ENCODE measurements at places on chromosomes 7 and 10.
A peak's percentile ranks its signal among the peaks of the same experiment; 100 is the strongest.

GRCh38 chr7:7618410-7618809 lies 22.1 kb upstream of the UMAD1 start:
- DNase-seq: no peak

GRCh38 chr10:72981028-72981881 lies 26.6 kb upstream of the PLA2G12B start:
- DNase-seq: no peak

DNA sequence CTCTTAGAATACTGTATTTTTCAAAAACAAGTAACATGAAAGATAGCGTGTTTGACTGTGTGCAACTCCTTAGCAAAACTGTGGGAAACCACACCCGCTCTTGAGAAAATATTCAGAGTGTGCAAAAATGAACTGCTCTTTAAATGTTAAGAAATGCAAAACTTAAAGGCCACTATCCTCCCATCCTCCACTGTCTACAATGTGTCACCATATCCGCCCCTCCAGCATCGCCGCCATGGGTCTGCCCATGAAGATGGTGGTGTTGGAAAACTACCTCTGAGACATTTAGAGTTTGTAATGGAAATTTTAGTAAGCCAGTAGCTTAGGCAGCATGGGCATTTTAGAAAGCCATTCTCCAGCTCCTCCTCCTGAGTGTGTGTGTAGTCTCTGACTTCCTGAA lies 20.1 kb upstream of the NMT2 start:
- DNase-seq: no peak

DNA sequence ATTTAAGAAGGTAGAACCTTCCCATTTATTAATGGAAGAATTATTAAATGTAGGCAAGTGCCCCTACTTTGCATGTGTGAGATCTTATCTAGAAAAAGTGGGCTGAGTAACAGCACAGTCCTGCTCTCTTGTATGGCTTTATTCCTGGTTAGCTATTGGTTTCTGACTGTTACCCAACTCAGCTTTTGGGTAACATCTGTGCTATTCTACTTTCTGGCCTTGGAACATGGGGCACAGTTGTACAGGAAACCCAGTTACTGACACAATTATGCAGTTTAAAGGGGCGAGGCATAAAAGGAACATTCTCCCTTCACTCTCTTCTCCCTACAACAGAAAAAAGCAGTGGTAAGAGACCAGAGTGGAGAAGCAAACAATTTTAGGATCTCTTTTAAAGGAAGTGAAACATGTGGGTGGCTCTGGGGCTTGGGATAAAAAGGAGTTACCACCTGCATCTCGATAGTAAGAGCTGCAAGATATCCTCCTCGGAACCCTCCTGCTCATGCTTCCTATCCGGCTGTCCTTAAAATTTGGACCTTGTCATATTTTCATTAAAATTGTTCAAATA lies 16.0 kb downstream of the NUDT5 start:
- DNase-seq: no peak

GRCh38 chr7:5629941-5630340 lies 151.5 kb downstream of the RNF216 start:
- no peak for DNase-seq

GRCh38 chr10:132204078-132204780 lies 17.5 kb downstream of the DPYSL4 start:
- no peak for DNase-seq

GRCh38 chr7:98993024-98993897 lies 114.9 kb downstream of the TRRAP start:
- no peak for DNase-seq

DNA sequence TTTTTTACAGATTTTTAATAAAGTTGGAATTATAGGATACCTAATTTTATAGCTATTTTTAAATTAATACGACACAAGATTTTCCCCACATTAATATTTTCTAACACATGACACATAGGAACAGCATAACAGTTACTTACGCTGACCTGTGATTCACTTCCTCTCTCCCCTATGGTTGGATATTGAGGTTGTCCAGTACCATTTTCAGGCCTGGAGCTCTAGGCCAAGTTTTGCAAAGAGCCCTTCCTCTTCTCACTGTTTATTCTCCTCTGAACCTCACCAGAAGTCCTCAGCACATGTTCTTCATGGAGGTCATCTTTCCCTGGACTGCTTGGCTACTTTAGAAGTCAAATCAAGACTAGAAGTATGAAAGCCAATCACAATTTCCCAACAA lies 28.2 kb downstream of the LYZL1 start:
- DNase-seq: no peak

DNA sequence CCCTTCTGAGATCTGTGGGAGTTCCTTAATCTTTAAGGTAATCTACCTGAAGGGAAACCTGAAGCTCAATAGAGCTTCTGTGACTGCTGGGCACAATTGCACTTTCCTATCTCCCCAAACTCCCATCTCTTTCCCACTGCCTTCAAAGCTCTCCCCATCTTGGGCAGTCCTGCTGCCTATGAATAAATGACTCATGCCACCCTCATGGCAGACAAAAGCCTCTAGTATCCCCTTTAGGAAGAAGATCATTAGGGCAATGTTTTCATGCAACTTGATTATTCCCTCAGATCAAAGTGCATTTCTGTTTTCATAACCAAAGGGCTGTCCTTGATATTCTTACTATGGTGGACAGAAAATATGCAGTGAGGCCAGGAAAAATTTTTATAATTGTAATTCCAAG lies 704.9 kb upstream of the LRRN3 start:
- no peak for DNase-seq

DNA sequence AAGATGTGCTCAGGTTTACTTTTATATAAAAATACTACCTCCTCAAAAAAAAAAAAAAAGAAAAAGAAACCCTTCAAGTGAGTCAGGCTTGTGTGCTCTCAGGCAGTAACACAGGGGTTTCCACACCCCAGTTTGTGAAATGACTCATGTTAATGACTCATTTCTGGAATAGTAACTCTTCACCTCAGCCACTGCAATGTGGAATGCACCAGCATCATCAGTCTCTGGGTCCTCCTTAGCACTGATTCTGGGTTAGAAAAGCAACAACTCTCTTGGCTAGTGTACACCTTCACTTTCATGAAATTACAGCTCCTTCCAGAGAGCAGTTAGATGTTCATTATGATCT lies 110.6 kb downstream of the EMX2 start:
- no peak for DNase-seq

DNA sequence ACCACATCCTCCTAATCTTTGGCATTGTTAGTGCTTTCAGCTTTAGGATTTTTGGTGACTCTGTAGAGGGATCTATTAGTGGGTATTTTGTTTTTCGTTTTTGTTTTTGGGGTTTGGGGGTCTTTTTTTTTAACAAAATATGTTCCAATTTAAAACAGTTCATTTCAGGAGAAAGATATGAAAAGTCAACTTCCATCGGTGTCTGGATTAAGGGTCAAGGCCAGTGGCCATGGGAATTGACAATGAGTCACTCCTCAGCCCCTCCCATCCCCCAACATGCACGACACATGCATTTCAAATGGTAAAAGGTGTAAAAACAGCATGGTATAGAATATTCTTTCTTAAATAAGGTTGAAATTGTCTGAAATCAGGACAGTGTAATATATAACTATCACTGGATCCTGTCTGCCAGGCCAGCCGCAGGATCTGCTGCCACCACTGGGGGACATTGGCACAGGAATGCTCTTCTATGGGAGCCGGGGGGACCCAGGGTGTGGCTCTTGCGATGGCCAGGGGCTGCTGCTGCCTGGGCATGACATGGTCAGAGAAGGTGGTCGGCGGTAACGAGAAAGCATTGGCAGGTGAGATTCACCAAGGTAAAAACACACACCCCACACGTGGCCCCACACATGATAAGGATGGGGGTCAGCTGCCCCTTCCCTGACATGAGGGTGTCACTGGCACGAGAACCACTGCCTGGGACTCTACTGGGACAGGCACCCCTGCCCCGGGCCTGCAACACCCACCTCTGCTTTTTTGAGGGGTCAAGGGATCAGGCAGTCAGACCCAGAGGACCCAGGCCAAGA lies 126.2 kb upstream of the KCTD7 start:
- no peak for DNase-seq

GRCh38 chr10:122206471-122207065 lies 64.5 kb upstream of the BTBD16 start:
- no peak for DNase-seq

DNA sequence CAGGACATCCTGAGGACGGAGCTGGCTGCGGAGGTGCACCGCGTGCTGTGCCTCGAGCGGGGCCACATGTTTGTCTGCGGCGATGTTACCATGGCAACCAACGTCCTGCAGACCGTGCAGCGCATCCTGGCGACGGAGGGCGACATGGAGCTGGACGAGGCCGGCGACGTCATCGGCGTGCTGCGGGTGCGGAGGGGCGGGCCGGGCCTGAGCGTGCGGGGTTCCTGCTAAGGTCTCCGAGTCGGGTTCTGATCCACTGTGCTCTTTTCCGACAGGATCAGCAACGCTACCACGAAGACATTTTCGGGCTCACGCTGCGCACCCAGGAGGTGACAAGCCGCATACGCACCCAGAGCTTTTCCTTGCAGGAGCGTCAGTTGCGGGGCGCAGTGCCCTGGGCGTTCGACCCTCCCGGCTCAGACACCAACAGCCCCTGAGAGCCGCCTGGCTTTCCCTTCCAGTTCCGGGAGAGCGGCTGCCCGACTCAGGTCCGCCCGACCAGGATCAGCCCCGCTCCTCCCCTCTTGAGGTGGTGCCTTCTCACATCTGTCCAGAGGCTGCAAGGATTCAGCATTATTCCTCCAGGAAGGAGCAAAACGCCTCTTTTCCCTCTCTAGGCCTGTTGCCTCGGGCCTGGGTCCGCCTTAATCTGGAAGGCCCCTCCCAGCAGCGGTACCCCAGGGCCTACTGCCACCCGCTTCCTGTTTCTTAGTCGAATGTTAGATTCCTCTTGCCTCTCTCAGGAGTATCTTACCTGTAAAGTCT lies 10.4 kb downstream of the ATG9B start:
- DNase-seq: peak; percentile 27

GRCh38 chr10:49298983-49299815 lies at the start of gene C10orf71:
Gene C10orf71 (plus strand): TSS chr10:49299170. CDS start chr10:49322546, 23,376 bp downstream.
- DNase-seq: no peak

DNA sequence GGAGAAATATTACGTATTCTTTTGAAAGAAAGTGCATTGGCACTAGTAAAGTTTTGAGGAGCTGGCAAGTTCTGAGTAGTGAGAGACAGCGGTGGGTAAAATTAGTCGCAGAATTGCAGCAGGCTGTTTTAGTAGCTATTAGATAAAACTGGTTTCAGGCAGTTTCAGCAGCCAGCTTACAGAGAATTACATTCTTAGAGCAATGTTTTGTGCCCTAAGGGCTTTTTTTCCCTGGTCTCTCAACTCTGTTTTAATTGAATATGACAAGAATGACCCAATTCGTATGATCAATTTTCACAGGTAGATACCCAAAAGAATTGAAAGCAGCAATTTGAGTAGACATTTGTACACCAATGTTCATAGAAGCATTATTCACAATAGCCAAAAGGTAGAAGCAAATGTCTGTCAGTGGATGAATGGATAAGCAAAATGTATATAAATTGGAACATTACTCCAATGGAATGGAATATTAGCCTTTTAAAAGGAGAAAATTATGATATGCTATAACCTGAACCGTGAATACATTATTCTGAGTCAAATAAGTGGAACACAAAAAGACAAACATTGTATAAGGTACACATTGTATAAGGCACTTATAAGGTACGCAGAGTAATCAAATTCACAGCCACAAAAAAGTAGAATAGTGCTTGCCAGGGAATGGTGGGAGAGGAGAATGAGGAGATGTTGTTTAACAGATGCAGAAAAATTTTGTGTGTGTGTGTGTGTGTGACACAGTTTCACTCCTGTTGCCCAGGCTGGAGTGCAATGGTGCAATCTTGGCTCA lies 5.2 kb upstream of the KBTBD2 start:
- no peak for DNase-seq

DNA sequence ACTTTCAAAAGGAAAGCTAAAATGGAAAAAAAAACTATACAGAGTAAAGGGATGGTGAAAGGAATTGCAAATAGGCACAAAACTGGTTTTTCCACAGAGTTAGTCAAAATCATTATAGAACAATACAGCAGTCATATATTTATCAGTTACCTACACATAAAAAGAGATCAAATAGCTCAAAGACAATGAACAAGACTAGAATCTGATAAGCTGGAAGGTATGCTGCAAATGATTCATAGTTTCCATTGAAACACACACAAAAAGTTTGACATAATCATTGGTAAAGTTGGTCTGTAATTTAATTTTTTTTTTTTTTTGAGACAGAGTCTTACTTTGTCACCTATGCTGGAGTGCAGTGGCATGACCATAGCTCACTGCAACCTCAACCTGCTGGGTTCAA lies 92.4 kb upstream of the SGCE start:
- DNase-seq: no peak

DNA sequence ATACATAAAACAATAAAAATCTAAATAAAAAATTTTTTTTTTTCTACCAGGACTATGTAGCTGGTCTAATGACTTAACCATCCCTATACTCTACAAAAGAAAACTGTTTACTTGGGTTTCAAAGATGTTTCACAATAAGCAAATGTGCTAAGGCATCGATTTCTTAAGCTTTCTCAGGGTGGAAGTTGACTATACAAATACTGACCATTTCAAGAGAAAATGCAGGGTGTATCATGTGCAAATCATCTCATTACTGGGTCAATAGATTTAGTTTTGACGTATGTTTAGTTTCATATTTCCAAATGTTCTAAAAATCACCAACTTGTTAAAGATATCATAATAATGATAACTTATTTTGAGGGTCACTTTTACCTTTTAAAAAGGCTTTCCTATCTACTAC lies 7.5 kb downstream of the NRP1 start:
- DNase-seq: no peak

GRCh38 chr10:5976512-5977470 lies 552 bp downstream of the IL15RA start:
- no peak for DNase-seq

DNA sequence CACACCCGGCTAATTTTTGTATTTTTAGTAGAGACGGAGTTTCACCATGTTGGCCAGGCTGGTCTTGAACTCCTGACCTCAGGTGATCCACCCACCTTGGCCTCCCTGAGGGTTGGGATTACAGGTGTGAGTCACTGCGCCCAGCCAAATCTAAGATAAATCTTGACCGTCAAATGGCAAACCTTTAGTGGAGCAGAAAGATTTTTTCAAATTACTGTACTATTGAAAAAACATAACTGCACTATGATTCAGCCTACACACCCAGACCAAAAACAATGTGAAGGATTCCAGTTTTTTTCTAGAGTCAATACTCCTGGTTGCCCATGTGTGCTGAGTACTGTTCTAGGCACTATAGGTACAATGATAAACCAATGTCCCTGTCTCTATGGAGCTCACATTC lies 33.9 kb upstream of the SVIL start:
- no peak for DNase-seq

GRCh38 chr10:29089091-29089490 lies 199.8 kb upstream of the LYZL1 start:
- DNase-seq: no peak

DNA sequence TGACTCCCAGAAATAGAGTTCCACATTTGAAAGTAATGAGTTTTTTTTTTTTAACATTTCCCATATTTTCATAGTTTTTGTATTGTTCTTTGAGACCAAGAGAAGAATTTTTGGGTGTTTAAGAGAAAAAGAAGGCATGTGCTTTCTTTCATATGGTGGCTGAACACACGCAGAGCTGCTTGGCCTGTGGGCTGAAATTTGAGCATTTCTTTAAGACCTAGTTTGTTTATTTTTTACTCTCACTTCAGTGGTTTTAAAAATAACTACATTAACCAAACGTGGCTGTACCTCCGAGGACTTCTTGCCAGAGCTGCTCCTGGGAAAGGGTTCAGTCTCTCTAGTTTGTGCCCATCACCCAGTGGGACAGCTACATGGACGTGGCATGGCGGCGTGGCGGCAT lies 58.3 kb downstream of the INPP5A start:
- no peak for DNase-seq

- DNase-seq: no peak
These were observed 331.0 kb downstream of the ADARB2 start for GRCh38 chr10:1406132-1406966.

- DNase-seq: no peak
These were observed 22.3 kb downstream of the CHST12 start for GRCh38 chr7:2425749-2426148.

All from thoracic aorta (tissue), 2 donors.